Tibial nerve (tissue), 4 donors: ENCODE measurements at places on chromosomes 2 and 18.

DNA sequence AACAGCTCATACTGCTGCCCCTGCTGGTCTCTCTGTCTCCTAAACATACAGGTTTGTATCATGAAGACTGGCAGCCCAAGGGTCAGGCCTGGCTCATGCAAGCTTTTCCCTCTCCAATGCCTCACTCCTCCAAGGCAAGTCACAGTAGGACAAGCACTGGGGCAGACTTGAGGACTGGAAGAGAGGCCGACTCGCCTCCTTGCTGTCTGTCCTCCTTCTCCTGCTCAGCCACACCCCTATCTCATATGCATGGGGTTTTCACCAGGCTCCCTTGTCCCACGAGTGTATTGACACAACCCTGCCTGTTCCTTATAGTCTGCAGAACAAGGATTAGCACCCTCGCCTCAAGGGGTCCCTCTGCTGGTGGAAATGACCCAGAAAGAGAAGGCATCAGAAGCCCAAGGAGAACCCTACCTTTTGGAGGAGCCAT, 223.7 kb downstream of the SOX11 start:
- H3K36me3 ChIP-seq, result no peaks in the 10 kb centered on the region
- no peak overlapping the region for H3K4me3 ChIP-seq
- no peak for DNase-seq
- no peaks in the 10 kb centered on the region for H3K27me3 ChIP-seq
- H3K27ac ChIP-seq, result no peak overlapping the region

DNA sequence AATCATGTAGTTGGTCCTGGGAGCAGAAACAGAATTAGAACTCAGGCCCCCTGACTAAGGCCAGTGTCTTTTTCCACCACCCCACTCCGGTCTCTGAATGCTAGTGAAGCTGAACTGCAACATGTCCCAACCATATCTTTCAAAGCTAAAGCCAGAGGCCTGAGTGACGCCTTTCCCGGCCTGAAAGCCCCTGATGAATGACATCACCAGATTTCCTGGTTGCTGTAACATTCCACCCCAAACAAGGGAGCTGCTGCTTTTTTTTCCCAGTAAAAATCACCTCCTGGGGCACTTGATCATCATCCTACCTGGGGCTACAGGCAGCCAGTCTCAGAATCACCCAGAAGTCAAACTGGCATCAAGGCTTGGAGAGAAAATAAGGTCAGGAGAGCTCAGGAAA, 162.7 kb downstream of the ARL4C start:
- no peaks in the 10 kb centered on the region for H3K4me1 ChIP-seq
- no peak overlapping the region for H3K4me3 ChIP-seq
- DNase-seq, result no peak
- no peaks in the 10 kb centered on the region for H3K36me3 ChIP-seq
- no peaks in the 10 kb centered on the region for H3K27me3 ChIP-seq

- no peaks in the 10 kb centered on the region for H3K4me1 ChIP-seq
- no peak for DNase-seq
- H3K36me3 ChIP-seq, result no peaks in the 10 kb centered on the region
These were observed 25.4 kb downstream of the CAPN14 start for GRCh38 chr2:31191931-31192330.

- H3K27ac ChIP-seq, result no peak overlapping the region
- H3K4me1 ChIP-seq, result no peaks in the 10 kb centered on the region
- no peaks in the 10 kb centered on the region for H3K36me3 ChIP-seq
- H3K4me3 ChIP-seq, result no peak overlapping the region
These were observed 2.2 kb upstream of the SERTAD2 start for GRCh38 chr2:64655873-64656272.

DNA sequence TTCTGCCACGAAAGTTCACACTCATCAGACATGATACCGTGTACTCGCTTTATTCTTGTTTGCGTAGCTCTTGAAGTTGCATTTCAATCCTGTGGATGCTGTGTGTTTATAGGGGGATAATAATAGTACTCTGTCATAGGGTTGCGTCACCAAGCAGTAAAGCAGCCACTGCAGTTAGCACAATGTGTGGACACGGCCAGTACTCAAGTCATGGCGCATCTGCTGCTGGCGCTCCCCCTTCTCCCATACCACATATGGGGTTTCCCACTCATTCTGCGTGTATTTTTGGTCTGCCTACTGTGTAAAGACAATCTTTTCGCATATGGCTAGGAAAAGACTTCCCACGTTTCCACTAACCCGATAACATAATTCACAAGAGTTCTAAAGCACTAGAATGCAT, 2.1 kb upstream of the ZBTB14 start:
- H3K4me1 ChIP-seq, result no peaks in the 10 kb centered on the region
- DNase-seq, result no peak
- H3K36me3 ChIP-seq, result no peaks in the 10 kb centered on the region
- no peaks in the 10 kb centered on the region for H3K27me3 ChIP-seq

GRCh38 chr2:216936954-216937357, 77.1 kb upstream of the TNP1 start:
- no peak overlapping the region for H3K4me3 ChIP-seq
- DNase-seq, result no peak
- H3K27me3 ChIP-seq, result no peaks in the 10 kb centered on the region
- H3K4me1 ChIP-seq, result peaks cover 10% of the 10 kb centered on the region

- peaks cover 26% of the 10 kb centered on the region for H3K4me1 ChIP-seq
- H3K27ac ChIP-seq, result no peak overlapping the region
- no peak overlapping the region for H3K4me3 ChIP-seq
- H3K36me3 ChIP-seq, result no peaks in the 10 kb centered on the region
- no peak for DNase-seq
These were observed 1.9 kb downstream of the OTX1 start for GRCh38 chr2:63052411-63053080.

- H3K27me3 ChIP-seq, result no peaks in the 10 kb centered on the region
- DNase-seq, result no peak
- no peak overlapping the region for H3K27ac ChIP-seq
- no peaks in the 10 kb centered on the region for H3K36me3 ChIP-seq
- H3K4me3 ChIP-seq, result no peak overlapping the region
- H3K4me1 ChIP-seq, result no peaks in the 10 kb centered on the region
These were observed 30.0 kb downstream of the SCTR start for GRCh38 chr2:119494163-119494790.

GRCh38 chr2:127623388-127624319, 22.3 kb upstream of the GPR17 start:
- H3K27me3 ChIP-seq, result no peaks in the 10 kb centered on the region
- no peak overlapping the region for H3K27ac ChIP-seq
- no peak for DNase-seq
- H3K4me1 ChIP-seq, result no peaks in the 10 kb centered on the region
- H3K36me3 ChIP-seq, result no peaks in the 10 kb centered on the region

DNA sequence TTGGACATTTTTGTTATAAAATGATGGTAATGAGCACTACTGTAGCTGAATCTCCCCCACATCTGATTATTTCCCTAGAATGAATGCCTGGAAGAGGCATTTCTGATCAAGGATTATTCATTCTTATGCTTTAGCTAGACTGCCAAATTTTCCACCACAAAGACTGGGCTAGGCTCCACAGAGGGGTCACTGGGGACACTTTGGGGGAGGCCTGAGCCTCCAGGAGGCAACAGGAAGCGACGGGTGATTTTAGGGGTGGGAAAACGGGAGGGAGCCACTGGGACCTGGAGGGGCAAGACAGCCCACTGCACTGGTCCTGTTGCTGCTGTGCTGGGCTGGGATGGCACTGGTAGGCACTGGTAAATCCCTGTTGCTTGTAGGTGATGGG, 2.4 kb upstream of the ASB1 start:
- no peaks in the 10 kb centered on the region for H3K36me3 ChIP-seq
- no peak overlapping the region for H3K27ac ChIP-seq
- H3K4me3 ChIP-seq, result no peak overlapping the region
- no peak for DNase-seq

- H3K27ac ChIP-seq, result no peak overlapping the region
- no peaks in the 10 kb centered on the region for H3K27me3 ChIP-seq
- H3K4me3 ChIP-seq, result no peak overlapping the region
- peaks cover 18% of the 10 kb centered on the region for H3K4me1 ChIP-seq
- H3K36me3 ChIP-seq, result no peaks in the 10 kb centered on the region
These were observed 4.9 kb upstream of the MAT2A start for GRCh38 chr2:85534099-85534498.

DNA sequence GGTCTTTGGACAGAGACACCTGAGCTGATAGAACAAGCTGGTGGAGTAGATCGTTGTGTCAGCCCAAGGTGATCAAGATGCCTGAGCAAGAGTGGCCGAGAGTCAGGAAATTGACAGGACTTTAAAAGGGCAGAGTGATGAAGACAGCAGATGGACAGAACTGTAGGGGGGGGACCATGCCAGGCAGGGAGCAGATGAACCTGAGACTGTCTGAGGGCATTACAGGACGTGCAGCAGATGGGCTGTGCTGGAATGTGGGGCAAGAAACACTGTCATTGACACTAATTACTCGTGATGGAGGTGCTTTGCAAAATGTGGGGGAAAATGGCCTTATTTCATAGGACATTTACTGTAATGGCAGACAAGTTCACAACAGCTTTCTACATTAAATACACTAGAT, 225.0 kb downstream of the THSD7B start:
- no peaks in the 10 kb centered on the region for H3K27me3 ChIP-seq
- H3K4me1 ChIP-seq, result no peaks in the 10 kb centered on the region
- DNase-seq, result no peak

DNA sequence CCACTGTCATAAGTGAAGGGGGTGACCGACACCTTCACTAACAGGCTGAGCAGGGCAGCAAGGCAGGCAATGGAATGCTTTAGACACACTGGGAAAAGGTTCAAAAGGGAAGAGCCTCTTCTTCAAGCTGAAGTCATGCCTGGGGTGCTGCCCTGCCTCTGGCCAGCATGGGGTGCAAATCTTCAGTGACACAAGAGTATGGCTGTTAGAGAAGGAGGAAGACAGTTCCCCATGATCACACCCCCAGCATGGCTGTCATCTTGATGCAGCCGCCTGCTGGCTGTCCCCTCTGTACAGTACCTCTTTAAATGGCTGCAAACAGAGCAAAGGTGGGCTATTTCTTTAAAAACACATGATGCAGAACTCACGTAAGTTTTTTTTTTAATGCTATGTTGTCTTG, 71.9 kb downstream of the INPP4A start:
- H3K4me1 ChIP-seq, result no peaks in the 10 kb centered on the region
- no peak for DNase-seq
- no peak overlapping the region for H3K4me3 ChIP-seq
- no peaks in the 10 kb centered on the region for H3K27me3 ChIP-seq
- H3K27ac ChIP-seq, result no peak overlapping the region

DNA sequence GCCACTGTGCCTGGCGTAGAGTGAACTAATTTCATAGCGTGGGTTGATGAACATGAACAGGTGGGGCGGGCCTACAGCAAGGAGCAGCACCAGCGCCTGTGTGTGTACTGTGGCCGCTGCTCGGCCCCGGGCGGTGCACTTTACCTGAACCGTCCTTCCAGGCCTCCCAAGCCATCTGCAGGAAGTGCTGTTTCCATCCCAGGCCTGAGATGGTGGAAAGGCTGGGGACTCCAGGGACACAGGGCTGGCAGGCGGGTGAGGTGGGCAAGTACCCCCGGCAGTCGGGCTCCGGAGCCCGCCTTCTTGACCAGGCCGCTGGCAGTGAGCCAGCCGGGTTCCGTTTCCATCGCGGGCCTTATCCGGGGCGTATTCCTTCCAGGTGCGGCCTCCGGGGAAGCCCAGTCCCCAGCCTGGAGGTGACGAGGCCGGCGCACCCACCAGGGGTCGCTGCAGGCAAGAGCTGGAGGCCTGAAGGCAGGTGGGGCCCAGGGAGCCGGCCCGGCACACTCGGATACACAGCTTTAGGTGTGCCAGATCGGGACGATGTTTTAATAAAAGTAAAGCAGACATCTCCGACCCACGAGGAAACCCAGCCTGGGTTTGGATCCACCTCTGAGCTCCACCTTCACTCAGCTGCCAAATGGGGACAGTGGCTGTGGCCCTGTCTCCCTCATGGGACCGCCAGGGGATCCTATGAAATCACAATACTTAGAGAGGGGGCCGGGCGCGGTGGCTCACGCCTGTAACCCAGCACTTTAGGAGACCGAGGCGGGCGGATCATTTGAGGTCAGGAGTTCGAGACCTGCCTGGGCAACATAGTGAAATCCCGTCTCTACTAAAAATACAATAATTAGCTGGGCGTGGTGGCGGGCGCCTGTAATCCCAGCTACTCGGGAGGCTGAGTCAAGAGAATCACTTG, 22.7 kb upstream of the PDIA6 start:
- no peak overlapping the region for H3K27ac ChIP-seq
- H3K4me1 ChIP-seq, result no peaks in the 10 kb centered on the region
- no peaks in the 10 kb centered on the region for H3K36me3 ChIP-seq
- no peaks in the 10 kb centered on the region for H3K27me3 ChIP-seq

GRCh38 chr2:141899740-141900139, 231.1 kb downstream of the LRP1B start:
- no peaks in the 10 kb centered on the region for H3K4me1 ChIP-seq
- no peak overlapping the region for H3K4me3 ChIP-seq
- no peak for DNase-seq
- no peaks in the 10 kb centered on the region for H3K27me3 ChIP-seq

DNA sequence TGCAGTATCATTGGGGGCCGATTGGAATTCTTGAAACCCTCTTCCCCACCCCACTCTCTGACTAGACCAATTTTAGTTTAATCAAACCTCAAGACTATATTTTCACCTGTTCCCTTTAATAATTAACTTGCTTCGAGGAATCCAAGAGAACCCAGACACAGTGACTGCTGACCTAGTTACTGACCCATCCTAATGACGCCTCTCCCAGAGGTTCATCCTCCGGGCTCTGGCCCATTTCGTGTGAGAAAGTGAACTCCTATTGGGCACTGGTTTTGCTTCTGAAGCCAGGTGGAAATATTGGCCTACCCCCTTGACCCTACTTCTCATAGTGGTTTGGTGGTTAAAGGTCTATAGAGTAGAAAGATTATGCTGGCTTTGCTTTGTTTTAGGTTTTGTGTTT, 39.9 kb downstream of the RPL37A start:
- no peaks in the 10 kb centered on the region for H3K4me1 ChIP-seq
- no peaks in the 10 kb centered on the region for H3K36me3 ChIP-seq
- no peak overlapping the region for H3K4me3 ChIP-seq
- H3K27ac ChIP-seq, result no peak overlapping the region

DNA sequence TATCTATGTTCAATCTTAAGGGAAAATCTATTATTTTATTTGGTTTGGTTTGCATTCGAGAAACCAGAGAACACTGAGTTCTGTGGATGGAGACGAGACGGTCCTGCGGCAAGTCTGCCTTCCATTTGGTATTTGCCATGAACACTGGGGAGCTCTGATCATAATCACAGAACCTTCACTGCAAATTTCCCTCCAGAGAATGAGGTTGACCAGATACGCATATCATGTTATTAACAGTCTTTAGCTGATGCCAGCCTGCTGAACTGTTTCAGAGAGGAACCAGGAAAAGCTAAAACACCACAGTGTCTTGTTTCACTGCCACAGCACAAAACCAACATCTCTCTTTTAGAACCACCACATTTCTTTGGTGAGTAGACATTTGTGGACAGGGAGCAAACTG, 269.4 kb upstream of the AGAP1 start:
- no peaks in the 10 kb centered on the region for H3K36me3 ChIP-seq
- no peak overlapping the region for H3K4me3 ChIP-seq
- no peak overlapping the region for H3K27ac ChIP-seq
